D341Med (cell line): ENCODE measurements at places on chromosomes 7 and 10.
A peak's percentile ranks its signal among the peaks of the same experiment; 100 is the strongest.

GRCh38 chr10:6843481-6843881, 263.4 kb upstream of the PRKCQ start:
- DNase-seq: no peak

DNA sequence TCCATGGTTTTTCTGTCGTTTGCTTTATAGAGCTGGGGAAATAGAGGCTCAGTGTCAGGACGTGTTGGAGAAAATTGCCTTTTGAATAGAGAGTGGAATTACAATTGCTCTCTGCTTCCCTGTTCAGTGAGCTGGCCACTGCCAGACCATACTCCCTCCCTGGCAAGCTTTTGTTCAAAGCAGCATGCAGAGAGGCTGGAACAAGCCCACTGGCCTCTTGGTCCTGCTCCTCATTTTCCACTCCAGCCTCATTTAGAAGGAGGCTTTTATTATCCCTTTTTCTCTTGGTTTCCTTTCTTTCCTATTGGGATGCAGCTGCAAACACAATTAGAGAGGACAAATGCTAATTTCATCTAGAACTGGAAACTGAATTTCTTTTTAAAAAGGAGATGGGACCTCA, 302.2 kb upstream of the PODXL start:
- DNase-seq: no peak

GRCh38 chr7:70725448-70725847, 406.5 kb upstream of the GALNT17 start:
- DNase-seq: no peak

- DNase-seq: no peak
Measured at GRCh38 chr7:75928568-75928914, 13.6 kb downstream of the POR start.

- DNase-seq: no peak
Measured at GRCh38 chr7:8284606-8285005, 22.6 kb upstream of the ICA1 start.

GRCh38 chr7:88204525-88205110, 15.2 kb downstream of the SRI start:
- no peak for DNase-seq

DNA sequence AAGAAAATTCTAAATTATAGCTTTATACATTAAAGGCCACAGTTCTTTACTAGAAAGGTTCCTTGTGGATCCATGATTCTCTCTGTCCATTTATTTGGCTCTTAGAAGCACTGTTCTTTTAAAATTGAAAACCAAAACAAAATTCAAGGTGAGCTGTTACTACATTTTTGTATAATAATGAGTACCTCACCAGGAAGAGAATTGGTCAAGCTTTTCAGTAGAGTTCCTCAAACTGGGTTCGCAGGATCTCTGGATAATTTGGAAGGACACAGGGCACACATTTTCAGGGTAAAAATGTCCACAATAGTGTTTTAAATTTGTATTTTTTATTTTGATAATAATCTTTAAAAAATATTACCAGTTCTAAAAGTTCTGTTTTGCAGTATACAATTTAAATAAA, 93.0 kb downstream of the PPP1R3A start:
- no peak for DNase-seq

DNA sequence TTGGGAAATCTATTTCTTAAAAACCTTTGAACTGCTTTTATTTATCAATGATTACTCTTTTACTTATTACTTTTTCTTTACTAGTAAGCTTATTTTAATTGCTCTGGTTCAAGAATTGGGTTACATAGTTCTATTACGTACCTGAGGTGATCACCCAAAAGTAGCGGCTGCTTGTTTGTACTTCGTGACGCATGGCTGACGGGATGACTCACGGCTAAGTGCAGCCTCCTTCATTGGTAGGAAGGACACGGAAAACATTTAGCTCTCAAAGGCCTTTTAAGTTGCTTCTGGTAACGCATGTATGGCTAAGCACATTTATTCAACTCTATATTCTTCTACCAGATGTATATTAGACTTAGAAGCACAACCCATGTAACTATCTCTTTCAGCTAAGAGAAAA, 285.8 kb upstream of the SP4 start:
- DNase-seq: no peak

- no peak for DNase-seq
Measured at GRCh38 chr7:11847336-11847735, 15.3 kb upstream of the THSD7A start.

GRCh38 chr10:84163996-84164395, 9.6 kb upstream of the GPR15LG start:
- DNase-seq: no peak

DNA sequence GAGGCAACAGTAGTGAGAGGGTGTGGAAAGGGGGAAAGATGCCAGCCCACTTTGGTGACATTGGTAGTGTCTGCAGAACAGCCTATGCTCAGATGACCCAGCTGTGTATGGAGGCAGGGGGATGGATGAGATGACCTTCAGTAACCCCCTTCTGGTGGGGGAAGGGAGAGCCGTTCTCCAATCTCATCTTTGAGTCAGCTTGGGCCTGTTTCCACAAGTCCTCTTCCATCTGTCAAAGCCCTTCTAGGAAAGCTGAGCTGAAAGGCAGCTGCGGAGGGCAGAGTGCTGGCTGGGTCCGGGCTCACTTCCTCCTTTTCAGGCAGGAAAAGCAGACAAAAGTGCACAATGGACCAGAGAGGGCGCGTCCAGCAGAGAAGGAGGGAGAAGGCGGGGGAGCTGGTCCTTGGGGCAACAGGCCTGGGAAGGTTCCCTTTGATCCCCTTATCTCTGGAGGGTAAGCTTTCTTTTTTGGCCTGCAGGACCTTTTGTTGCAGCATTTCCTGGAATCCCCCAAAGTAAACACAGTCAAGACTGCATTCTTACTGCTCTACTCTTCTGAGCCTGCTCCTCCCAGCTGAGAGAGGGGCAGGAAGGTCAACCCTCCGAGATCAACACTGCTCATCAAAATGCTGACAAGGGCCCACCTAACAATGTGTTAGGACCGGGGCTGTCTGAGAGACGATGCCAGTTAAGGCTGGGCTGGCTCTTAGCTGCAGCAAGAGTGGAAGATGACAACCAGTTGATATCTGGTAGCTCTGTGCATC, 1.2 kb upstream of the LRMDA start:
- DNase-seq: no peak

- DNase-seq: no peak
Measured at GRCh38 chr10:93379731-93380575, 102.2 kb downstream of the MYOF start.

- DNase-seq: no peak
Measured at GRCh38 chr10:59060852-59061251, 115.6 kb upstream of the PHYHIPL start.

- no peak for DNase-seq
Measured at GRCh38 chr7:111600091-111600490, 37.8 kb upstream of the IMMP2L start.

GRCh38 chr10:3740157-3740871, 44.7 kb downstream of the KLF6 start:
- no peak for DNase-seq

GRCh38 chr7:140667476-140667875, 5.3 kb upstream of the ADCK2 start:
- no peak for DNase-seq

DNA sequence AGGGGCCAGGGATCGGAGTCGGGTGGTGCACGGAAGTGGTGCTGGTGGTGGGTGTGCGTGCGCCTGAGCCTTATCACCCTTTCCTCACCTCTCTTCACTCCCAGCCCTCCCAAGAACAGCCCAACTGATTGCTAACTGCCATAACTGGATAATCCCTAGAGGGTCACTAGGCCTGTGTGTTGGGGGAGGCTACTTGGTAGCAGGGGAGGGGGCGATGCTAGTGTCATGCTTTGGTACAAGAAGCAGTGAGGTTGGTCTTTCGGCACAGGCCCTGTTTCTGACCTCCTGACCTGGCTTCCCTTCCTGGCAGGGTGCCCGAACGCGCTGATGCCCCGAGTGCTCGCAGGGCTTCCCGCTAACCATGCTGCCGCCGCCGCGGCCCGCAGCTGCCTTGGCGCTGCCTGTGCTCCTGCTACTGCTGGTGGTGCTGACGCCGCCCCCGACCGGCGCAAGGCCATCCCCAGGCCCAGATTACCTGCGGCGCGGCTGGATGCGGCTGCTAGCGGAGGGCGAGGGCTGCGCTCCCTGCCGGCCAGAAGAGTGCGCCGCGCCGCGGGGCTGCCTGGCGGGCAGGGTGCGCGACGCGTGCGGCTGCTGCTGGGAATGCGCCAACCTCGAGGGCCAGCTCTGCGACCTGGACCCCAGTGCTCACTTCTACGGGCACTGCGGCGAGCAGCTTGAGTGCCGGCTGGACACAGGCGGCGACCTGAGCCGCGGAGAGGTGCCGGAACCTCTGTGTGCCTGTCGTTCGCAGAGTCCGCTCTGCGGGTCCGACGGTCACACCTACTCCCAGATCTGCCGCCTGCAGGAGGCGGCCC, 652 bp downstream of the KAZALD1 start:
- no peak for DNase-seq

DNA sequence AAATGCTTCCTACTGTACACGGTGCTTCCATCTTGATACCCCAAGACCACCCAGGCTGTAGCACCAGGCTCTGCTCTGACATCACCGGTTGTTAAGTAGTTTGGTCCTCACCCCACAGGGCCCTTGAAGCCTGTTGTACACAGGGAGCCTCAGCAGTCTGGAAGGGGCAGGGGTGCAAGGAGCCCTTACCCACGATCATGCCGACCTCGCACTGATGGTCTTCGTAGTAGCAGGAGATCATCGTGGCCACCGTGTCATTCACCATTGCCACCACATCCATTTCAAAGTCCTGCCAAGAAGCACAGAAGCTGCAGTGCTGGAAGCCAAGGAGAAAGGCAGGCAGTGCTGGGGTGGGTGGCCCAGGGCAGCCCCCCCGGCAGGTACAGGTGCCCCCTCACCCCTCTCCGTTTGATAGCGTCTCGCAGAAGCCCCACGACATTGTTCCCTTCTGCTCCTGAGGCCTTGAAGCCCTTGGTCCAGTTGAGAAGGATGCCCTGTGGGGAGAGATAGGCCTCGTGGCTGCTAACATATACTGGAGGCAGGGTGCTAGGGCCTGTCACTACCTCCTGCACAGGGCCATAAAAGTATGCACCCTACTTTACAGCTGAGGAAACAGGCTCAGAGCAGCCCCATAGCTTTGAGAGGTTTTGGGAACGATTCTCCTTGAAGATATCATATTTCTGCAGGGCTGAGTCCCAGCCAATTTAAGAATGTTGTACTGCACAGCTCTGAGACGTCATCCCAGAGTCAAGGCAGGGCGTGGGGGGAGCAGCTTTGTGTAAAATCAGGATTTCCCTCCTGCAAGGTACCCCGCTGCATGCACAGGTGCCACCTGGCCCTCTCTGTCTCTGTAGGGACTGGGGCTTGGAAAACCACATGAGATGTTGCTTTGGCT, 8.7 kb upstream of the MYL7 start:
- peak; percentile 20 for DNase-seq

- DNase-seq: no peak
Measured at GRCh38 chr7:20395104-20395503, 64.4 kb downstream of the ITGB8 start.
